ENCODE measurements at places on chromosomes 7 and 10.

GRCh38 chr10:19824381-19825342 lies 8.4 kb downstream of the PLXDC2 start:
- no peak for DNase-seq

DNA sequence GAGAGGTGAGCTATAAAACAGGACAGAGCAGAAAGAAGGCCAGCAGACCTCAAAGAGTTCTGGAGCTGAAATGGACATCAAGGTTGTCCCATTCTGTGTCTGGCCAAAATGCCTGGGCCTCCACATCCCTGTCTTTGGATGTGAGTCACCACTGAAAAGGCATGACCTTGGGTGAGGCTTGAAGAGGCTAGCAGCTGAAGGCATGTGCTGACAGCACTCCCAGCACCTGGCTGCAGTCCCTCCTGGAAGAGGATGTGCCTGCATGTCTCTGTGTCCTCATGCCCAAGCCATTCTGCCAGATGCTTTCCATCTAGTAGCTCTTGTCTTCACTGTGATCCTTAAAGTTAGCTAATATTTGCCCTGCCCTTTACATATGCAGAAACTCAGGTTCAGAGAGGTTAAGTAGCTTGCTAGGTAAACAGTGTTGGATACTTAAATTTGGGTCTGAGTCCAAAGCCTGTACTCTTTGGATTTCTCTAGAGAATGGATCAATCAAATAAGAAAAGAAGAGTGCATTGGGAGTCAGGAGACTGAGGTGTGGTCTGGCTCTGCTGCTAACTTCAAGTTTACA lies 35.8 kb downstream of the HECW1 start:
- no peak for DNase-seq

DNA sequence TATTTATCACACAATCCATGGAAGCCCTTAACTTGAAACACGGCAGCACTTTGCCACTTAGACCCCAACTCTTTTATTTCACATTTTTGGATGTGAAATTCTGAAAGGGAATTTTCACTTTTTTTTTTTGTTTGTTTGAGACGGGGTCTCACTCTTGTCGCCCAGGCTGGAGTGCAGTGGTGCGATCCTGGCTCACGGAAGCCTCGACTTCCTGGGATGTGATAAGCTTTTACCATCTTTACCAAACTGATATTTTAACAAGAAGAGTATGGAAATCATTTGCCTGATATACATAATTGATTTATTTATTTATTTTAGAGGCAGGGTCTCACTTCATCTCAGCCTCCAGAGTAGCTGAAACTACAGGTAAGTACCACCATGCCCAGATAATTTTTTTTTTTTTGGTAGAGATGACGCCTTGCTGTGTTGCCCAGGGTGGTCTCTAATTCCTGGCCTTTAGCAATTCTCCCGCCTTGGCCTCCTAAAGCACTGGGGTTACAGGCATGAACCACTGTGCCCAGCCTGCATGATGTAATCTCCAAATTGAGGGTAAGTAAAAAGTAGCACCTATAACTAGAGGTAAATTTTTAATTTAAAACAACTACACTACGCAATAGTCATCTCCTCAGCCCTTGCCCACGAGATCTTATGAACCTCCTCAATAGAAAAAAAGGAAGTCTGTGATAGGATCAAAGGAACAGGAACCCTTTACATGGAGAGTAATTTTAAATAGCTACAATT lies 180.7 kb upstream of the KLF14 start:
- no peak for DNase-seq

GRCh38 chr10:78953113-78953798 lies 115.5 kb upstream of the ZMIZ1 start:
- DNase-seq: no peak

DNA sequence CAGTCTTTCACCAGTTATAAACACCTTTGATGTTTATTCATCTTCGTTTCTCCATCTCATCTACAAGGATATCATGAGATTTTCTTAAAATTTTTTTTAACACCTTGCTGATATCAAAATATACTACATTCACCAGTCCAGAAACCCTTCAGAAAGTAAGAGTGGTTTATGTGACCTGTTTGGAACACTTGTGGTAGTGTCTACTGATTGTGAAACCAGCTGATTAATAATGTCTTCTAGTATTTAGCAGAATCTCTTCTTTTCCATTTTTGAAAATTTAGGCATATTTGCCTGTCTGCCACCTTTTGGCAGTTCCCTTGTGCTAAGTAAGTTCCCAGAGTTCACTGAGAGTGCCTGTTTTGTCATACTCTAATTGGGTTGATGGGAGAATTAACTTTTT lies 18.5 kb downstream of the DLD start:
- no peak for DNase-seq

GRCh38 chr10:71344154-71344925 lies 25.3 kb downstream of the SLC29A3 start:
- peak; percentile 58 for DNase-seq

DNA sequence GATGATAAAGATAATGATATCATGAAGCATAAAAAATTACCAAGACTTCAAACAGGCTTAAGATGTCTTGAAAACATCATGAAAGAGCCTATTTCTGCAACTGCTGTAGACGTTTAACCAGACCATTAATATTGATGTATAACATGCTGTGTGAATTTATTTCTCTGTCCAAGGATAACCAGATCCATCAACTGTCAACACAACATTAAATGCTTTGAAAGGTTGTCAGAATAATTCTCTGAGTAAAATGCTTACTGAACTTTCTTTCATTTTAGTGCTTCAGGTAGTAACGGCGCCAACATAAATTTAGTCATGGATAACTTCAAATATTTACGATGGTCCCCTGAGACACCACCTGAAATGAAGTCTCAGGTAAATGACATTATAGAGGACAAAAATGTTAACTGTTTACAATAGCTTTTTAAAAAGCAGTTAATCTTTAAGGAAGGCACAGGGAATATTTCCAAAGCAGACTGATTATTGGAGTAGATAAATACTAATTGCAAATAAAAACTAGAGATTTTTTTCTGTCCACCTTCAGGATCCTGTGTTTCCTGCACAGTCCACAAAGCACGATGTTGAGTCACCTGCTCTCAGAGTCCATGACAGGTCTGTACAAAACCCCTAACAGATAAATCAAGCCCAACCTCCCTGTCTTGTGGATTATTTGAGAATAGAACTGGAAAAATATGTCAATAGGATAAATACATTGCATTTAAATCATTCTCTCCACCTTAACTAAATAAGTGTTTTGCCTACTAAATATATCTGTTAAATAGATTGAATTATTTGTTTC lies 1213.2 kb downstream of the XPNPEP1 start:
- no peak for DNase-seq

GRCh38 chr7:75534727-75535307 lies 42.7 kb downstream of the SPDYE5 start:
- no peak for DNase-seq

DNA sequence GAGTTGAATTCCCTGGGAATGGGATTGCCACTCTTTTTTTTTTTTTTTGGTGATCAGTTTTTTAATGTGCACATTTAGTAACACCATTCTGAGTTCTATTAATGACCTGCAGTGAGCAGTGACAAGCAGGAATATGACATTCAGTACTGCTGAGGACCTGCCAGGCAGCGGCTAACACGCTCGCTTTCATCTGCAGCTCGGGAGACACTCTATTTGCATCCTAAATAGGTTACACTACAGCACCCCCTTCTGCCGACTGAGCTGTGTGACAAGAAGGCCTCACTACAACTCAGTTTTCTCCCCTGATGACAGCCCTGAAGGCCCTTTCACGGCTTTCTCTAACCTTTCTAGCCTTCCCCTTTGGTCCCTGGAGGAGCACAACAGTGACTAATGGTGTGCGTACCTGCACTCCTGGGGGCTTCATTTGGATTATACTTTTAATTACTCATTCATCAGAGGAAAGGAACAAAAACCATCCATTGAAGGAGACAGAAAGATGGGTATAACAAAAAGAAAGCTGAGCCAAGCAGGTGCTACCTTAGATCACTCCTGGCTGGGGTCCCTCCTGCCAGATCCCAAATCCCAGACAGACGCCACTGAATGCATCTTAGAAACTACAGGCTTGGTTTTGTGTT lies 872.4 kb downstream of the LRMDA start:
- DNase-seq: peak; percentile 88

- no peak for DNase-seq
Measured at GRCh38 chr7:1899196-1899595, 229.1 kb downstream of the ELFN1 start.

DNA sequence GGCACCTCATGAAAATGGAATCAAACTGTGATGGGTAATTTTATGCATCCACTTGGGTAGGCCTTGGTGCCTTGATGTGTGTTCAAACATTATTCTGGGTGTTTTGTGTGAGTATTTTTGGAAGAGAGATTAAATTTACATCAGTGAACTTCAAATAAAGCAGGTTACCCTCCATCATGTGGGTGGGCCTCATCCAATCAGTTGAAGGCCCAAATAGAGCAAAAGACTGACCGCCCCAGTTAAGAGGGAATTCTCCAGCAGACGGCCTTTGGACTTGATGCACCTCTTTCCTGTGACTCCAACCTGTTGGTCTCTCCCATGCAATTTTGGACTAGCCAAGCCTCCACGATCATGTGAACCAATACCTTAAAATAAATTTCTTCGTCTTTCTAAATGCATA lies 97.7 kb upstream of the DPP6 start:
- no peak for DNase-seq

DNA sequence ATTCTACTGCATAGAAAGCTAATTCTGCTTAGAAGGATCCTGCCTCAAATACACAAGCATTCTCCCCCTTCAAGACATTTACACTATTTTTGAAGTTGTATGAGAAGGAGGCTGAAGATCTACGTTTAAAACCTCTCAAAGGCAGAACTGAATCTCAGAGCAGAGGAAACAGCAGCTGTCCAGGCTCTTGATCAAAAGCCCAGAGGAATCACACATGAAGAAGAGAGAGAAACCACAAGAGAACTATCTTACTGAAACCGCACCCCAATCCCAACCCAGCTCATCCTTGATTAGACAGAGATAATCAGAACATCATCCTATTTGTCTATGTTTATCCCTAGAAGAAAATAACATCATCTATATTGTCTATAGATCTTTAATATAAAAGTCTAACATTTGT lies 2.2 kb upstream of the DNAJC1 start:
- no peak for DNase-seq

DNA sequence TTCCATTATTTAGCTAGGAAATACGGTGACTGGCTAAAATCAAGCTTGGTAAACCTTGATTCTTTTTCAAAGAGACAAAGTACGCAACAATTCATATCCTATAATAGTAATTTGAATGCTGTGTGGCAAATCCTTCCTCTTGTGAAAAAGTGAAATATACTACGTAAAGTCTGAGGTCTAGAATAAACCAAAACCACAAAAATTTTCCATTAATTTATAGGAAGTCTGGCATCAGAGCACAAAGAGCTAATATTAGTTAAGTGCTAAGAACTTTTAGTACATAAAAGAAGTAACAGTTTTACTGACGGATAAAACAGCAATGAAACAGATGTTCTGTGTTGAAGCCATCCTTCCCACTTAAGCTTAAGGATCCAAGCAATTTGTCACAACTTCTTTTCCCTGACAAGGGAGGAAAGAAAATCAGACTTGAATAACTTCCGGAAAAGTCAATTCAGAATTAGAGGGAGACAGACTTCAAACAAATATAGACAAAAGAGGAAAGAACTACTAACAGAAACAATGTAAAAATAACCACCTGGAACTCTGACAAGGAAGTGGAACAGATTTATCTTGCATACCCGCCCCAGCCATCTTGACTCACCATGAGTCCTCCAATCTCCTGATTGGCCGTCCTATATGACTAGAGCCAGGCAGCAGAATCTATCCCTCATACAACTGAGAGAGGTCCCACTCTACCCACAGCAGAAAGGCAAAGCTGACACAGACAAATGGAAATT lies 34.6 kb downstream of the RHEB start:
- DNase-seq: no peak

- no peak for DNase-seq
Measured at GRCh38 chr7:157886711-157887110, 549.9 kb downstream of the DNAJB6 start.

- no peak for DNase-seq
Measured at GRCh38 chr7:107119376-107120105, 49.3 kb upstream of the HBP1 start.

- no peak for DNase-seq
Measured at GRCh38 chr10:48495282-48496045, 109.4 kb downstream of the ARHGAP22 start.

DNA sequence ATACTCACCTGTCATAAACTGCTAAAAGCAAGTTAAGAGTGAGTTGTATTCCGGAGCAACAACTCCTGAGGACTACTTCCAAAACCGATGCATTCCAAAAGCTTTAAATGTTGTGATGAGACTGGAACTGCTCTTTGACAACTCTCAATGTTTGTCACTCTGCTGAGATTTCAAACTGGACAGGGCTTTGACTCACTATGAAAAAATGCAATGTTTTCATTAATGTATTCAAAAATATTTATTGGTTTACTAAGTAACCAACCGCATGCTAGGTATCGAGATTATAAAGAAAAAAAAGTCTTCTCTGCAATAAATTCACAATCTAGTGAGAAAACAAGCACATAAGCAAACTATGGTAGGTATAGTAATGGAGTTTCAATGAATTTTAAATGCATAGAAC lies 107.9 kb upstream of the GNAI1 start:
- DNase-seq: no peak

DNA sequence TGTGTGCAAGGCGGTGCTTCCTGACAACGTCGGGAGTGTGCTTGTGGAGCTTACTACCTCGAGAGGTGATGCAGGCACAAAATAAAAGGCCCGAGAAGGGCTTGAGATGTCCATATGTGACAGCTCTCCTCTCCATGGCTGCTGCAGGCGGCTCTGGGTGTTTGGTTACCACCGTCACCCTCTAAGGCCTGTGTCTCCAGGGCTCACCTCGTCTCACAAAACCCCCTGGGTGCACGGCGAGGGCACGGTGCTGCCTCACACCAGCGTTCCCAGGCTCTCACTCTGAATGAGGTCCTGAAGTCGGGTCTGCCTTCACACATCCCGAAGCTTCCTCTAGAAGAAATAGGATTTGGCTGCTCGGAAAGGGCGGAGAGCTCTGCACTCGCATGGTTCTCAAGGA lies 32.9 kb downstream of the PROSER2 start:
- no peak for DNase-seq

DNA sequence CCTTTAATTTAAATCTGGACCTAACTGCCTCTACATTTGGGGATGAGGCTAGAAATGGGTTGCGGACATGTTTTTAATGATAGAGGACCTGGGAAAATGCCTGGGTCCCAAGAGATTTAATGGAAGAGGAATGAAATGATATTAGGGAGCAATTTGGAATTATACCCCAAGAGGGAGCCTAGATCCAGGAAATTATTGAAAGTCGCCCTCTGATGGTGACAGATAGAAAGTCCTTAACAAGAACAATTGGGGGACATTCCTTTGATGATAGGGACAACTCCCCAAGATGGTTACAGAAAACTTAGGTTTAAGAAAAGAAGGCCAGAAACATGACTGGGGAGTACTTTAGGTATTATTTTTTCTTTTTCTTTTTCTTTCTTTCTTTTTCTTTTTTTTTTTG lies 9.5 kb upstream of the TSGA13 start:
- DNase-seq: no peak

GRCh38 chr7:116503835-116504234 lies 4.3 kb downstream of the CAV2 start:
- DNase-seq: no peak

GRCh38 chr10:76869931-76870330 lies 767.7 kb downstream of the KCNMA1 start:
- no peak for DNase-seq

Data from ELF-1 (cell line).